ENCODE measurements at places on chromosomes 6 and 20. TPM values are rescaled to one million over a fixed set of nuclear protein-coding genes. Genes with fewer than 3 reads are reported as not detected.

HEBP2 gene
- 6.6 TPM for total RNA-seq

MYB gene
- 1.7 TPM for total RNA-seq

MLN gene
- not detected for total RNA-seq

NMBR gene
- 12.6 TPM for total RNA-seq

GGTLC1 gene
- not detected for total RNA-seq

GPR63 gene
- 27.9 TPM for total RNA-seq

DNA sequence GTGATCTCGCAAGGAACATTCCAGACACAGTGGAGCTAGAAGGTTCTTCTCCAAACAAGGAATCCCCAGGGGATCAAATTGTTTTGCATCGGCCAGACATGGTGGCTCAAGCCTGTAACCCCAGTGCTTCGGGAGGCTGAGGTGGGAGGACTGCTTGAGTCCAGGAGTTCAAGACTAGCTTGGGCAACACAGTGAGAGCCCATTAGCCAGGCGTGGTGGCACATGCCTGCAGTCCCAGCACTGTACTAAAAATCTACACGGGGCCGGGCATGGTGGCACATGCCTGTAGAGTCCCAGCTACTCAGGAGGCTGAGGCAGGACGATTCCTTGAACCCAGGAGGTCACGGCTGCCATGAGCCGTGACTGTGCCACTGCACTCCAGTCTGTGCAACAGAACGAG is 15.3 kb downstream of the GMEB2 start:
- no peak for DNase-seq

DNA sequence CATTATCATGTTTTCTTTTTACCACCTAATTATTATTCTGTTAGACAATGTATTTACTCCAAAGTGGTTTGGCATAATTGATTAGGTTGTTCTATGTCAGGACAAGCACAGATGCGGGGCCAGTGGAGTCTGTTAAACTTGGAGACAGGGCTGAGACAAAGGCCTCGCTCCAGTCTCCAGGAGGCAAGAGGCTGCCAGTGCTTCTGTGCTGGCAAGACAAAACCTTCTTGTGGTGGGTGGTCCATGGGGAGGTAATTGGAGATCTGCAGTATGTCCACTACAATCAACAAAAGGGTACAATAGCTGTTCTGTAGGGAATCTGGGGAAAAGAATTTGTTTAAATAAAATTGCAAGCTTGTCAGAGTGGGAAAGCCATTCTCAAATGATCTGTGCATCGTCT is 677.2 kb upstream of the SLC35B3 start:
- DNase-seq, result no peak

DNA sequence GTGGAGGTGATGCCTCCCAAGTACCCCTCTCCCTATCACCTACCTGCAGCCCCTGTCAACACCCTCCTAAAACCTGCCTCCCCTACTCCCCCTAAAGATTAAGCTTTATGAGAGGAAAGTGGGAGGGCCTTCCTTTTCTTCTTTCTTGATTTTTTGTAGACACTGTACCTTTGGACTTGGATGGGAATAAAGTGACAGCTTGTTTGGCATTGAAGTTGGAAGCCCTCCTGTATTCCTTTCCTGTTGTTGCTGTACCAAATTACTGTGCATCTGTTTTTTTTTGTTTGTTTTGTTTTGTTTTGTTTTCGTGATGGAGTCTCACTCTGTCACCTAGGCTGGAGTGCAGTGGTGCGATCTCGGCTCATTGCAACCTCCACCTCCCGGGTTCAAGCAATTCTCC is 99.3 kb upstream of the NFATC2 start:
- no peak for DNase-seq

GRCh38 chr6:135555550-135555949 is 58.0 kb upstream of the AHI1 start:
- DNase-seq, result no peak

- DNase-seq, result no peak
Observed at GRCh38 chr6:52230685-52231084, 13.6 kb downstream of the IL17F start.

- DNase-seq, result no peak
Observed at GRCh38 chr6:31609519-31610406, 5.3 kb upstream of the AIF1 start.

DNA sequence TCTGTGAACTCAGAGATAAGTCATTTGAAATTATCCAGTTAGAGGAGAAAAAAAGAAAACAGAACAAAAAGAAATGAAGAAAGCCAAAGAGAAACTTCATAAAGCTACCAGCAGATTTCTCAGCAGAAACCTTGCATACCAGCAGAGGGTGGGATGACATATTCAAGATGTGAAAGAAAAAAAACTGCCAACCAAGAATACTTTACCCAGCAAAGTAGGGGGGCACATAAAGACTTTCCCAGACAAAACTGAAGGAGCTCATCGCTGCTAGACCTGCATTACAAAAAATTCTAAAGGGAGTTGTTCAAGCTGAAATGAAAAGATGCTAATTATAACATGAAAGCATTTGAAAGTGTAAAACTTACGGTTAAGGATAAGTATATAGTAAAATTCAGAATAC is 246.3 kb downstream of the FNDC1 start:
- no peak for DNase-seq

- no peak for DNase-seq
Observed at GRCh38 chr6:87396595-87397392, 11.0 kb upstream of the CFAP206 start.

DNA sequence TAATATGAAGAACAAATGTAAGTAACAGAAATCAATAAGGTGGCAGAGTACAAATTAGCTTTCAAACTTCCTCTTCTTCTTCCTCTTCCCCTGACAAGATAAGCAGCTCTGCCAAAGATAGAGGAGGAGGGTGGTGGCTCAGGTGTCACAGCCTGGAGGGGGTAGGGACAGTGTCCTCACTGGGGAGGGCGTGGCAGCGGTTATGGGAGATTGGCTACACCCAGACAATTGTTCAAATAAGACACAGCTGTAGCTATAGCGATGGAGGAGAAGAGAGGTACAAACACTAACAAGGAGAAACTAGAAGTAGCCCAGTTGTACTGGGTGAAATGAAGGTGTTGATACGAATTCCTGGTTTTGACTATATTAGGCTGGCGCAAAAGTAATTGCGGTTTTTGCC is 198.5 kb downstream of the TBXT start:
- DNase-seq, result no peak

DNA sequence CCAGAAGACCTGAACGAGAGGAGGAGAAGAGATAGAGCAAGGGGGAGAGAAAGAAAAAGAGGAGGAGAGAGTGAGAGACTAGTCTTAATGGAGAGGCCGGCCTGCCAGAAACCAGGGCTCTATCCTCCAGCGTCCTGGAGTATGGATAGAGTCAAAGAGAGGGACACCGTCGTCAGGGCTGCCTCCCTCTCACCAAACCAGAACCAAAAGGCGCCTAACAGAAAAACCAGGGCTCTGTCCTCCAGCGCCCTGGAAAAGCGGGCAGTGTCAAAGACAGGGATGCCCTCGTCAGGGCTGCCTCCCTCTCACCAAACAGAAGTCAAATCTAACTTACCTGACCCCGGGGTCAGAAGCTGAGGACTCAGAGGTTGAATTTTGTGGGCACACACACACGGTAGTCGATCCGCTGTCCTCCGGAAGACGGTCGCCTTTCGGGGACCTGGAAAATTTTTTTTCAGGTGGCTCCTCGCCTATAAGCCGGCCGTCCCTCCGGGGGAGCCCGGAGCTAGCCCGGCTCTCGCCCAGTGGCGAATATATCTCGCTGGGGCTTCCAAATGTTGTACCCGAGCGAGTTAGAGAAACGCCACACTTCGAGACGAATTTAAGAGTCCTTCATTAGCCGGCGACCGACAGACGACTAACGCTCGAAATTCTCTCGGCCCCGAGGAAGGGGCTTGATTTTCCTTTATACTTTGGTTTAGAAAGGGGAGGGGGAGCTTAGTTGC is 148.2 kb downstream of the TRIM27 start:
- no peak for DNase-seq

- DNase-seq, result peak; percentile 33
Observed at GRCh38 chr6:156777577-156778453, 637 bp downstream of the ARID1B start.

DNA sequence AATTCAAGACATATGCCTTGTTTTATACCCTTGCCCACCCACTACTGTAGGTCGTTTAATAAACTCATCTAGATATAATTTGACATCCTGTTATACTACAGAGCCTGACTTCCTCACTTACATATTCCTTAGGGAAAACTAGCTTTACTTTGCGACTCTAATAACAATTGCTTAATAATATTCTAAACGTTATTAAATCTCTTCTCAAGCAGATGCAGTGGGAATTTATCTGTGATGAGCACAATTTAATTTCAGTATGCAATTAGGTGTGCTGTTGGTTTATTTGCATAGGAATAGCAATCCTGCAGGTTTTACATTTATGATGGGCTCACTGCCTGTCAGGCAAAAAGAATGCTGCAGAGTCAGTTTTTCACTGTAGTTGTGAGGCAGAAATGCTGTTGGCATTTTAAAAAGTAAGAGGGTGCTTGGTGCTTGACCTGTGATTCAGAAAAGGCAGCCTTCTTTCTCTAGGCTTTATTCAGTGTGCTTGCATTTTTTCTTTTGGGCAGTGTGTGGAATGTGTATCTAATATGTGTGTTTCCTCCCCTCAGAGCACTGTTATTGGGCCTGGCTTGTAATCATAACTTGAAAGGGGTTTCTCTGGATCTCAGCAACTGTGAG is 152.3 kb upstream of the SCGN start:
- no peak for DNase-seq

DNA sequence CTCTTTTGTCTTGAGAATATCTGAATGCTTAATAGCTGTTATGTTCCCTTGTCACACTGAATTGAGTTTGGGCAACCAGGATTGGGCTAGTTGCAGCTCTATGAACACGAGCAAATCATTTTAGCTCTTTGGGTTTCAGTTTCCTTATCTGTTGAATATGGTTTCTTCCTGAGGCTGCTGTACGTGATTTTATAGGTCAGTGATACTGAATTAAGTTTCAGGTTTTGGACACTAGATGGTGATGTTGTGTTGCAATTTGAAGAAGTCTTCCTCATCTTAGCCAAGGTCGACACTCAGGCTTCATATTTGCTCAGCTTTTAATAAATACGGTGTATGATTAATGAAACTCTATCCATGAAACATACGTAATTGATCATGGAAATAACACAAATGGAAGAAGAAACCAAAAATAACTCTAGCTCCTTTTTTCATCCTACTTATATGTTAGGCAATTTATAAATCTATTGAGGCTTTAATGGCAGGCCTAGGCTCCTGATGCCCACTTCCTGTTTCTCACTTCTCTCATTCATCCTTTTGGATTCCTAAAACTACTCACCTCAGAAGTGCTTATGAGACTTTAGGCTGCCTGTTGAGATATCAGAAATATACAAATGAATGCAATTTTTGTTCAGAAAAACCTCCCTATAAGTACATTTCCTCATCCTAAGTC is 354.1 kb upstream of the MAP3K7 start:
- DNase-seq, result no peak

Data from occipital lobe (tissue), 3 donors.